ENCODE measurements at places on chromosomes 7 and 10. TPM values are rescaled to one million over a fixed set of nuclear protein-coding genes. Genes with fewer than 3 reads are reported as not detected.

The PRTFDC1 gene
- 3.6 TPM for total RNA-seq

GRCh38 chr10:132036153-132036886, 29.4 kb upstream of the JAKMIP3 start:
- peak; percentile 15 for DNase-seq

The KCND2 gene
- total RNA-seq = not detected

DNA sequence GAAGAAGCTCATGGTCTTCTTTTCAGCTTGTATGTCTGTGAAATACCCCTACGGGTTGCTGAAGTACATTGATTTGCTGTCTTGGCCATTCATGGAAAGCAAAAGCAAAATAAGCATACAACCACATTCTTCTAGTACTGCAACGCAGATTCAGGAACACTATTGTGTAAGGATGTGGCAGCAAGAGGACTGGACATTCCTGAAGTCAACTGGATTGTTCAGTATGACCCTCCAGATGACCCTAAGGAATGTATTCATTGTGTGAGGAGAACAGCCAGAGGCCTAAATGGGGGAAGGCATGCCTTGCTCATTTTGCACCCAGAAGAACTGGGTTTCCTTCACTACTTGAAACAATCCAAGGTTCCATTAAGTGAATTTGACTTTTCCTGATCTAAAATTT, 133.4 kb upstream of the ANKRD1 start:
- DNase-seq = no peak

DNA sequence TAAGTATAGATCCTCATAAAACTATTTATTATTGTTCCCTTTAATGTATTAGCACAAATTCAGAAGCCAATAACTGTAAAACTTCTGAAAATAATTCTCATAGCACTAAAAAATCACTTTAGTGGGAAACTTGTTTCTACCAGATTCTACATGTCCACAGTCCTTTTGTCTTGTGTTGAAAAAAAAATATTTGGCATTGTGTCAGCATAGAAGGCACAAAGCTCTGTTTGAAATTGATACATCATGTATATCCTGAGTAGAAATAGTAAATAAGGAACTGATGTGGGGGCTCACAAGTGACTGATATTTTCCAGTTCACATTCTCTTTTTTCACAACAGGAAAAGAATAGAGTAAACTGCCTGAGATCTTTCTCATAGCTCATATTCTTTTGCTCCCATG, 134.6 kb downstream of the GRM3 start:
- no peak for DNase-seq
